ENCODE measurements at places on chromosomes 2 and 18.
A peak's percentile ranks its signal among the peaks of the same experiment; 100 is the strongest.

DNA sequence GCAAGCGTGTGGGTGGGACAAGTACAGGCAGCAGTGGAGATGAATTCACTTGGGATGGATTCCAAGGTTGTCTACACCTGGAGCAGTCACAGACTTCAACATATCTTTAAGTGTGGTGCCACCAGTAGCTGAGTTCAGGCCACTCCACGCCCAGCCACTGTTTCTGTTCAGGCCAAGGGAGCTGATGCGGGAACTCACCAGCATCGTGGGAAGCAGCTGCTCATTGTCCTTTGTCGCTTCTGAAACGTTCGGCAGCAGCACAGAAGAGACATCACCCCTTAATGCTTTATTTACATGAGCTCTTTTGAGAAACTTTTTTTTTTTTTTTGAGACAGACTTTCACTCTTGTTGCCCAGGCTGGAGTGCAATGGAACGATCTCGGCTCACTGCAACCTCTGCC is 19.9 kb upstream of the INHBB start:
- DNase-seq: no peak

DNA sequence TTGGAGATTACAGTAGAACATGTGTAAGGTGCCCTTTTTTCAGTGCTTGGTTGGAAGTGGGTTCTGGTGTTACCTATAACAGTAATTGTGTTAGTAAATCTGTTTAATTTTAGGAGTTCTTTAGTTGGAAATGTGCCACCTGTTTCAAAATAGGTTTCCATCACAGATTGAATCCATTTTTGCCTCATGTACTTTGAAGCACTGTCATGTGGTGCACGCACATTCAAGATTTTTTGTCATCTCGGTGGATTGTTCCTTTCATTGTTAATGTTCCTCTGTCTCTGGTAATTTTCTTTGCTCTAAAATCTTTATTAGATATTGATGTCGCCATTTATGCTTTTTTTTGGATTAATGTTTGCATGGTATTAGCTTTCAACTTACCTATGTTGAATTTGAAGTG is 1.3 kb downstream of the ATP9B start:
- DNase-seq: no peak

DNA sequence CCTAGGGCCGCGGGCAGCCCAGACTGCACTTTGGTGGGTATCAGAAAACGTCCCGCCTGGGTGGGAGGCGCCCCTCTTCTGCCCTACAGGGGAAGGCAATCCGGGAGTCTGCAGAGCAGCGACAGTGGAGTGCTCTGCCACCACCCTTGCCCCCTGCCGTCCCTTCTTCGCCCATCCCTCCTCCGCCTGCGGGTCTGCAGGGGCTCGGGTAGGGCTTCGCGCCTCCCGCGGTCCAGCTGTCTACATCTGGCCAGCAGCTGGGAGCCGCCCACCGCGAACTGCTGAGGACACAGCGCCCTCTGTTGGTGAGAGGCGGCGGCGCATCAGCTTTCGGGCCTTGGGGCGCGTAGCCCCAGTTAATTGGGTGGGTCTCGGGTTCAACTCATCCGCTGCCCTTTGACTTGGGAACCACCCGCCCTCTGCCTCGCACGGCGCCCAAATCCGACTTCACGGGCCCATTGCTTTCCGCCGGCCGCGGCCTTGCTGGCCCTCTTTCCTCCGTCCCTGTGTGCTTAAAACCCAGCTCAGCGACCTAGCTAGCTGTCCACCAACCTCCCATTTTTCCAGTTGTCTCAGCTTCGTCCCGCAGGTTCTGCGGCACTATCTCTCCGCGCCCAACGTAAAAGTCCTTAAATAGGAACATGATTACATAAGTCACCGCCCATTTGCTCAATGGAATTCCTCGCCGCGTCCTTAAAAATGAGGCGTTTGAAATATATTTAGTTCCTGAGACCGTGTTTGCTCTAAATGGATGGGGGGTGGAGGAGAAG is 17.6 kb downstream of the WNT10A start:
- peak; percentile 81 for DNase-seq

GRCh38 chr2:216159646-216160045 is 50.5 kb downstream of the XRCC5 start:
- DNase-seq: no peak

DNA sequence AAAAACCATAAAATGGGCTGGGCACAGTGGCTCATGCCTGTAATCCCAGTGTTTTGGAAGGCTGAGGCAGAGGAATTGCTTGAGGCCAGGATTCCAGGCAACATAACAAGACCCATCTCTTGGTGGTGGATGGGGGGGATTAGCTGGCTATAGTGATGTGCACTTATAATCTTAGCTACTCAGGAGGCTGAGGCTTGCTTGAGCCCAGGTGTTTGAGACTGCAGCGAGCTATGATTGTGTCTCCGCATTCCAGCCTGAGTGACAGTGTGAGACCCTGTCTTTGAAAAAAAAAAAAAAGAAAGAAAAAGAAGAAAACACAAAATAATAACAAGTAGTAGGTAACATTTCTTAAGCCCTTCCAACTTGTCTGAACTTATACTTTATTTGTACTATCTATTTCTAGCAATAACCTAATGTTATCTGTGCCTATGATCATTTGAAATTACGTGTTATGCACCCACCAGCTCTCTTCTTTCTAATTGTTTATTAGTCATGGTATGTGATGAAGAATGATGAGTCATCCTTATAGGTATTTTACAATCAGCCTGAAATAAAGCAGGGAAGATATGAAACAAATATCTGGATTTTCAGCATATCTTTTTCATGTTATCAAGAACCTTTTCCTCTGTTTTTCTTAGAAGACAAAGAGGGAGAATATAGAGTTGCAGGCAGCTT is 129.3 kb upstream of the UNC80 start:
- DNase-seq: peak; percentile 9

DNA sequence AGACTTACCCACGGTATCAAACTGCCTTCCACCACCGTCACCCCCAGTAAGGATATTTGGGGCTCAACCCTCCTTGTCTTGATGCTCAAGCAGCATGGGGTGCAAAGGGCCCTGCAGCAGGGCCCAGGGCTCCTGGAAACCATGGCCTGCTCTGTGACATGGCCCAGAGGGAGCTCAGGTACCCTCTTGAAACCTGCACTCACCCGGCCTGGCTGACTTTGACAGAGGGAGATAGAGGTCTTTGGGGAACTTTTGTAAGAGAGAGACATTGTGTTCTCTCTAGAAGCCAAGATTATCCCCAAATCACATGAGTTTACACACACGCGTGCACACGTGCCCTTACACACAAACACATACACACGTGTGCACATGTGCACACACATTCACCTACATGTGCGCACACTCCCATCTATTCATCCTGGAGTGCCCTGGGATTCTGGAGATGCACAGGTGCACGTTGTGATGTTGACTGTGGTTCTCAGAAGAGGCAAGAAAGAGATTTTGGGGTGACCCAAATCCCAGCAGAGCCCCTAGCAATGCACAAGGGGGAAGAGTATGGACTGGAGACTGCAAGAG is 19.6 kb upstream of the KCNK3 start:
- no peak for DNase-seq

DNA sequence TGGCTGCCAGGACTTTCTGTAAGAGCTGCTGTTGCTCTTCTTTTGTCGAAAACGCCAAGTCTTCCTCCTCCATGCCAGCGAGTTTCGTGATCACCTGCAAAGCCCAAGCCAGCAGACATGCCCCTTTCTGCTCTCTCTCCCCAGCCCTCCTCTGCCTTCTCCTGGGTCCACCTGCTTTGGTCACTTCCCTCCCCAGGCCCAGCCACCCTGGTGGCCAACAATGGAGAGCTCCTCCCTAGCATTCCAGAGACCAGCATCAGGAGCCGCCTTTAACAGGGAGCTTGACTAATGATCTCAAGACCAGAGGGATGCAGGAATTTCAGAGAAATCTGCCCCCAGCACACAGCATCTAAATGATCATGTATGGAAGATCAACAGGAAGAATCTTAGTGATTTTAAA is 34.6 kb downstream of the ERCC3 start:
- no peak for DNase-seq

GRCh38 chr2:120238728-120239487 is 13.7 kb upstream of the RALB start:
- peak; percentile 90 for DNase-seq

- DNase-seq: no peak
These were observed 179.4 kb downstream of the ANTXR1 start for GRCh38 chr2:69192176-69192945.

DNA sequence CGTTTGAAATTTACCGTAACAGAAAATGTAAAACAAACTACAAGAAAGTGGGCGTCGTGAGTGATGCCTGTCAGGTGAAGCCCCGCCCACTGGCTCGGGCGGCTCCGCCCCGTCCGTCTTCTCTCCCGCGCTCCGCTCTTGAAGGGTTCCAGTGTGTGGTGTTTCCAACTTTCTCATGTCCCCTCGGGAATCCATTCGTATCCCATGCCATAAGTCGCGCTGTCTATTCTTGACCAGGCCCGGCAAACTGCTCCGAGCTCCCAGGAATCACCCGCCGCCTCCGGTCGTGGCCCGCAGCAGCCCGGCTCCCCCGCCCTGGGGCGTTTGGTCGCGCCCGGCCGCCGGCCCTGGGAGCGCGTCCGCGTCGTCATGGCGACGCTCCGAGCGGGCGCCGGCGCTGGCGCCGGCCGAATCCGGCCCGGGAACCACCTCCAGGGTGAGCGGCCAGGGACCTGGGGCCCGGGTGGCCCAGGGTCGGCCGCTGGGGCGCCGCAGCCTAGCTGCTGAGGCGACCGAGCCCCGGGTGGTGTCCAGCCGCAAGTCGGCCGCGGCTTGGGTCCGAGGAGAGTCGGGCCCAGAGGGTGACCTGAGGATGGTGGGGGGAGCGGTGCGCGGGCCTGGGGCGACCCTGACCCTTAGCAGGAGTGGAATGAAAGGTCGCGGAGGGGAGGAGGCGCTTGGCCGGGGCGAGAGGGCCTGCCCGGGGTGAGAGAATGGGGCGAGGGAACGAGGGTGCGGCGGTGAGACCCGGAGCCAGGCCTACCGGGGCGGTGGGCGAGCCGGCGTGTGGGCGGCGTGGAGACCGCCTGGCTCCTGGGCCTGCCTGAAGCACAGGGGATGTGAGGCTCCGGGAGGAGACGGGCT is at the start of gene CFAP221:
TSS of gene CFAP221 (plus strand) at position 375 of the 864 bp plus-strand sequence. CDS start 1,683 bp downstream, outside the sequence.
- DNase-seq: peak; percentile 97

GRCh38 chr2:178202927-178203326 is 8.6 kb downstream of the OSBPL6 start:
- no peak for DNase-seq

- no peak for DNase-seq
These were observed 11.4 kb downstream of the MEMO1 start for GRCh38 chr2:31999438-31999837.

GRCh38 chr2:209977386-209978239 is 24.8 kb upstream of the RPE start:
- DNase-seq: no peak

GRCh38 chr2:185676316-185676715 is 62.3 kb upstream of the FSIP2 start:
- no peak for DNase-seq

- no peak for DNase-seq
These were observed 192.6 kb downstream of the IKZF2 start for GRCh38 chr2:212958757-212959295.

- no peak for DNase-seq
These were observed 189.7 kb upstream of the CDH2 start for GRCh38 chr18:28366676-28367075.

GRCh38 chr2:8382485-8382884 is 299.4 kb upstream of the ID2 start:
- DNase-seq: no peak

DNA sequence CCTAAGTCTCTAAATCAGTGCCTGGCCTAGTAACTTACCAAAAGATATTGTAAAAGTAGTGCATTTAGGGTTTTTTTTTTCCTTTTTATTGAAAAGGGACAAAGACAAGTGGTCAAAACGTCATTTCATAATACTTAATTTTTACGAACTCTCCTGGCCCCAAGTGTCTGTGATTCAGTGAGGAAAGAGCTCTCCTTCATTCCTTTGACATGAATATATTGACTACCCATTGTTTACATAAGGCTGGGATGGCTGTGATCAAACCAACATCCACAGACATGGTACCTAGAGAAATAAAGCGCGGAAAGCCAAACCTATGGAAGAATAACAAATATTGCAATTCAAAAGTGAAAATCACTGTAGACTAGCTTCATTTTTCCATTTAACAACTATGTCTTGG is 198.4 kb downstream of the BABAM2 start:
- peak; percentile 50 for DNase-seq

DNA sequence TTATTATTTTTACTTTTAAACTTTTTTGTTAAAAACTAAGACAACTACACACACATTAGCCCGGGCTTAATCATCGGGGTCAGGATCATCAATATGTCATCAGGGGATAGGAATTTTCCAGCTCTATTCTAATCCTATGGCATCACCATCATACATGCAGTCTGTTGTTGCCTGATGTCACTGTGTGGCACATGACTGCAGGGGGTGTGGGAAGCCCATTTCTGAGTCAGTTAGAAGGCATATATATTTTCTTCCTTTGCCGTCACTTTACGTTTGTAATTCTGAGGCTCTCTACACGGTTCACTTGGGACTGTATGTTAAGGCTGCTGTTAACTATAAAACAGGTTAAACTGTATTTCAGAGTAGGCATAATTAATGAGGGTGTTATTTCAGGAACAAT is 144.4 kb upstream of the ITGA6 start:
- peak; percentile 65 for DNase-seq

GRCh38 chr2:8822218-8822617 is 15.2 kb downstream of the KIDINS220 start:
- no peak for DNase-seq

DNA sequence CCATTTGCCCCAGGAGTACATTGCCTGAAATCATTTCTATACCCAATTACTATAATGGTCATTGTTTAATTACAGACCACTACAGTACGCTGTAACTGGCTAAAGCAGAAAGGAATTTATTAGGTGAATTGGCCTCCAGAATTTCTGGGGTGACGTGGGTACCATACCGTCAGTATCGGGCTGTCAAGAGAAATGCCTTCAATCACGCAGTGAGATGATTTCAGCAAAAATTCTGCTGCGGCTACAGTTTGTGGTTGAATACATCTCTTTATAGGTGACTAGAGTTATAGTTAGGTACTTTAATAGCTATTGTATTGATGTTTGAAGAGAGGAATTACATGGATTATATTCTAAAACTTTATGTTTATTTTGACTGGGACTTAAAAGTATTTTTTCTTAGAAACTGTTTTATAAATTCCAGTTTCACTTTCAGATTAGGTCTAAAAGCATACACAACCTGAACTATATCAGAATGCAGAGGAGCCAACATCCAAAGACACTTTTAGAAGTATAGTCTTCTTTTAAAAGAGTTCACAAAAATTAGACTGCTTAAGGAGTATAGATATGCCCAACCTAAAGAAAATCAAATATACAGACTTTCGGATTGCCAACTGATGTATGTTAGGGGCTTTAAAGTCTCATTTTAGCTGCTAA is 128.4 kb downstream of the TTC27 start:
- DNase-seq: no peak
